ENCODE measurements at places on chromosomes 7 and 10.

DNA sequence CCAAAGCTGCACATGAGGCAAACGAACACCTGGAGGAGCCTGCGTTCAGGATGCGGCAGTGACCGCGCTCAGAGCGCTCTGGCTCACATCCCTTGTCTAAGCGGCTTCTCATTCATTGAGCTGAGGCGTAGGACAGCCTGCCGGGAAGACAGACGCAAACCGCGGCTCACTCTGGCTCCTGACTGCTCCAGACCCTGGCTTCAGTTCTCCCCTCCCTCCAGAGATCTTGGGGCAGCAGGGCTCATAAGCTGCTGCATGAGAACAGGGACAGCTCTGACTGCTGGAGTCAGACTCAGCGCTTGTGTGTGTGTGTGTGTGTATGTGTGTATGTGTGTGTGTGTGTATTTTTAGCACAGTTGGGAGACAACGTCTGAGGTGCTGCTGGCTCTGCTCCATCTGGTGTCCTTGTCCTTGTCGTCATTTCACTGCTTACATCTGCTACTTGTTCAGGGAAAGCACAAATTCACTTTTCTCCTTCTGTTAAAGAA is 15.8 kb upstream of the LYZL2 start:
- DNase-seq: peak; percentile 69

DNA sequence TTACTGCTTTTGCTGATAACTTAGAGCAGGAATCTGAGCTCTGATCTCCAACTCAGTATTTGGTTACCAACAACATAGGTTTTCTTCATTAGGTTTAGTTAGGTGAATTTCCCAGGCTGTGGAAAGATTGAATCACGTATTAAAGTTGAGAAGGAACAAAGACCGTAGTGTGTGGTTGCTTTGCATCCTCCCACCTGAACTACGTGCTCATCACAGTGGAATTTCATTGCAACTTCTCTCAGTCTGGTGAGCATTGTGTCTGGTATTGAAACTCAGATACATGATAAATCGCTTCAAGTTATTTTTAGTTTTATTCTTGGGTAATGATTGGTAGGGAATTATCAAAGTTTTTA is 139.4 kb upstream of the AKR1E2 start:
- DNase-seq: peak; percentile 81

DNA sequence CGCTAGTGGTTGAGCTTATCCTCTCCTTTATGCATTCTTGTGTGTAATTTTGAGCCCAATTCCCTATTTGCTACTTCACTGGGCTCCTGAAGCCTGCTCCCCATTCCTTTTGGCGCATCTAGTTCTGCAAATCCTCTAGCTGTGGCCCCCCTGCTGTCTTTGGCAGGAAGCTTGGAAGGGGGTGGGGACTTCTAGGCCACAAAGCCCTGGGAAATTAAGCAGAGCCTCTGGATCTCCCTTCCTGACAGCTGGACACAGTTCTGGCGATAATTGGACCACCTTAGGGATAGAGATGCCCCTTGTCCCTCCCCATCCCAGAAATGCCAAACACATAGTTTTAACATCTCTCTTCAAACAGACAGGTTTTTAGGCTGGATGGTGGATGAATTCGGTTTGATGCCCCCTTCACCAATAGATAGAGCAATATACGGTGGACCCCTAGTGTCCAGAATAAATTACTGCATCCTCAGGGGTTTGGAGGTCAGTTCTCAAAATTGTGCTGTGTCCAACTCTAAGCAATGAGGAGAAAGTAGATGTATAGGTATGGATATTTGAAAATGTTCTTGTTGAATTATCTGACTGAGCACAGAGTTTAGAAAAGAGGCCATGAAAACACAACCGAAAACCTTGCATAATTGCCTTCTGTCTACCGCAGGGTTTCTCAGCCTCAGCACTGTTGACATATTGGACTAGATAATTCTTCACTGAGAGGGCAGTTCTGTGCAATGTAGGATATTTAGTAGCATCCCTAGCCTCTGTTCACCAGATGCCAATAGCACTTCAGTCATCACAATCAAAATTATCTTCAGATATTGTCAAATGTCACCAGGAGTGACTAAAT is 75.5 kb downstream of the PAPSS2 start:
- peak; percentile 48 for DNase-seq

DNA sequence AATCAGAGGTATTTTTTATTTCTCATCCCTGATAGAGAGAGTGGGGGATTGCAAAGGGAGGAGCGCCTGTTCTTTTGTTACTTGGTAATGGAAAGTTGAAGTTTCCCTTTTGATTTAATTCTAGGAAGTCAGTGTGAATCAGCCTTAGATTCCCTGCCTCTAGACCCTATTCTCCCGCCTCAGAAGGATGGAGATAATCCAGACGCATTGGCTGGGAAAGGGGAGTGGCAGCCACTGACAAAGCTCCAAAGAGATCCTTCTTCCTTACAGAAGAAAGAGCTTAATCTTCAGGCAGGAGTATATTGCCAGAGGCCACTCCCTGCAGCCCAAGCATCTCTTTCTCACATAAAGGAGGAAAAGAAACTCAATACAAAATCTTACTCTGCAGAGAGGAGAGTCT is 122.3 kb upstream of the GALNT17 start:
- no peak for DNase-seq

- DNase-seq: peak; percentile 64
Measured at GRCh38 chr7:119197877-119198527, 973.5 kb downstream of the ANKRD7 start.

GRCh38 chr7:139582671-139583155 is 59.2 kb downstream of the CLEC2L start:
- DNase-seq: no peak

- DNase-seq: no peak
Measured at GRCh38 chr7:82335001-82335400, 108.6 kb downstream of the CACNA2D1 start.

DNA sequence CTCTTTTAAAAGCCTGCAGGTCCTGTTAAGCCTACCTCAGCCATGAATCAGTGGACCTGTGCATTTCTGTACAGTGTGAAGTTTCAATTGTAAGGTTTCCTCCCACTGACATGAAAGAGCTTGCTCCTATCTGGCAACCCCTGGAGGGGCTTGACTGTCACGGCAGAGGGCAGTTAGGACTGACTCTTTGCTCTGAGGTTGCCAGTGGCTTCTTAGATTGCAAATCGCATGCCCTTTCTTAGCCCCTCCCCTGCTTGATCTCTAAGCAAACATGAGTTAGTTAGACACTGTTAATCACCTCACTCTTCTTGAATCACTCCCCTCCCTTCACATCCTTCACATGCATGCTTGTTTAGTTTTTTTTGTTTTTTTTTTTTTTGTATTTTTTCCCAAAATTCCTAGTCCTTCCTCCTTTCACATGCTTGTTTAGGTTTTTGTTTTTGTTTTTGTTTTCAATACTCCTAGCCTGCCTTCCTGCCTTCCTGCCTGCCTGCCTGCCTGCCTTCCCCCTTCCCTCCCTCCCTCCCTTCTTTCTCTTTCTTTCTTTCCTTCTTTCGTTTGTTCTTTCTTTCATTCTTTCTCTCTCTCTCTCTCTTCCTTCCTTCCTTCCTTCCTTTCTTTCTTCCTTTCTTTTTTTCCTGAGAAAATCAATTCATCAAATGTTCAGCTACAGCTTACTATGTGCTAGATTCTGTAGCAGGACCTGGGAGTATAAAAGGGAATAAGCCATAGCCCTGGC is 6.0 kb upstream of the HIPK2 start:
- no peak for DNase-seq

GRCh38 chr7:80443325-80443724 is 68.5 kb downstream of the GNAT3 start:
- no peak for DNase-seq

DNA sequence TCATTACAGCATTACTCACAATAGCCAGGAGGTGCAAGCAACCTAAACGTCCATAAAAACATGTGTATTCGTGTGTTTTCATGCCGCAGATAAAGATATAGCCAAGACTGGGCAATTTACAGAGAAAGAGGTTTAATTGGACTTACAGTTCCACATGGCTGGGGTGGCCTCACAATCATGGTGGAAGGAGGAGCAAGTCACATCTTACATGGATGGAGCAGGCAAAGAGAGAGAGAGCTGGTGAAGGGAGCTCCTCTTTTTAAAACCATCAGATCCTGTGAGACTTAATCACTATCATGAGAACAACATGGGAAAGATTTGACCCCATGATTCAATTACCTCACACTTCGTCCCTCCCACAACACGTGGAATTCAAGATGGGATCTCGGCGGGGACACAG is 33.0 kb downstream of the PDLIM1 start:
- no peak for DNase-seq

DNA sequence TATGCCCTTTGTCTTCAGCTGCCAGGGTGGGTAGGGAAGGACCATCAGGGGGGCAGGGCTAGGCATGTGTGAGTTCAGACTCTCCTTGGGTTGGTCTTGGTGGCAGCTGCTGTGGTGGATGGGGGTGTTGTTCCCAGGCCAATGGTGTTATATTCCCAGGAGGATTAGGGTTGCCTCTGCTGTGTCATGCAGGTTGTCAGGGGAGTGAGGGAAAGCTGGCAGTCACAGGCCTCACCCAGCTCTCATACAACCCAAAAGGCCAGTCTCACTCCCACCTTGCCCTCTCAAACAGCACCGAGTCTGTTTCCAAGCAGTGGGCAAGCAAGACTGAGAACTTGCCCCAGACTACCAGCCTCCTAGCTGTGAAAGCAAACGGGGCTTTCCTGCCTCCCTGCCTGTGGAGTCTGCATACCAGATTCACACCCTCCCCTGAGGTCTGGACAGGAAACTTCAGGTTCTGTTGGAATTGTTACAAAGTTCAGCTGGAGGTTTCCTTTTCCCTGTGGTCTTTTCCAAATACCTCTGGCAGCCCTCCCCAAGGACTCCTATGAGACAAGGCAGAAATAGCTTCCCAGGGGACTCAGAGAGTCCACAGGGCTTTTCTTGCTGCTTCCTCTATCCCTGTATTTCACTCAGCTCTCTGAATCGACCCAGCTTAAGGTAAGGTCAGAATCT is 1.4 kb downstream of the HYAL4 start:
- peak; percentile 45 for DNase-seq

DNA sequence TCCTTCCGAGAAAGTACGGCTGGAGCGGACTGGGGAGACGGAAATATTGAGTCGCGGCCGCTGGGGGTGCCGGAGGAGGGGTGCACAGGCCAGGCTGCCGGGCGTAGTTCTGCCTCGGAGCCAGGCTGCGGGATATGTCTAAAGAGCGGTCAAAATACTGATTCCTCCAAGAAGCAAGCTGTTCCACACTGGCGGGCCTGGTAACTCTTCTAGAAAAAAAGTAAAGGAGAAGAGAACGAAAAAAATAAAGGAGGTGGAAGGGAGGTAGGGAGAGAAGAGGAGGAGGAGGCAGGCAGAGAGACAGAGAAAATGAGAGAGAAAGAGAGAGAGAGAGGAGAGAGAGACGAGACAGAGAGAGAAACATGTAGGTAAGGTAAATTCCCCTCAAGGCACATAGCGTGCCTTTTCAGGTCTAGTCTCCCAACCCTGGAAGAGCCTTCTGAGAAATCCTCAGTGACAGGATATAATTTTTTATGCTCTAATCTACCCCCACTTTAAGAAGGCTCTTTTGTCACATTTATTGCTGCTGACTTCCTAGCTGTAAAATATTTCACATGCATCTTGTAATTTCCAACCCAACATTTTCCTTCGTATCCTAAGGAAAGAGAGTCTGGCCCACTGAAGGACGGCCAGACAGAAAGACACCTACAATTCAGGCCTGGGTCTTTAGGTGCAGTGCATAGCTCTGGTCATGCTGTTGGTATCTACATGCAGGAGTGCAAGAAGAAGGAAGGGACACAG is 5.7 kb downstream of the DLX5 start:
- no peak for DNase-seq

- no peak for DNase-seq
Measured at GRCh38 chr10:17024461-17024860, 105.2 kb downstream of the CUBN start.

- DNase-seq: no peak
Measured at GRCh38 chr10:100330079-100330478, at the start of gene PKD2L1. TSS of gene PKD2L1 (minus strand) at chr10:100330228. CDS start at chr10:100330103, 125 bp downstream.

DNA sequence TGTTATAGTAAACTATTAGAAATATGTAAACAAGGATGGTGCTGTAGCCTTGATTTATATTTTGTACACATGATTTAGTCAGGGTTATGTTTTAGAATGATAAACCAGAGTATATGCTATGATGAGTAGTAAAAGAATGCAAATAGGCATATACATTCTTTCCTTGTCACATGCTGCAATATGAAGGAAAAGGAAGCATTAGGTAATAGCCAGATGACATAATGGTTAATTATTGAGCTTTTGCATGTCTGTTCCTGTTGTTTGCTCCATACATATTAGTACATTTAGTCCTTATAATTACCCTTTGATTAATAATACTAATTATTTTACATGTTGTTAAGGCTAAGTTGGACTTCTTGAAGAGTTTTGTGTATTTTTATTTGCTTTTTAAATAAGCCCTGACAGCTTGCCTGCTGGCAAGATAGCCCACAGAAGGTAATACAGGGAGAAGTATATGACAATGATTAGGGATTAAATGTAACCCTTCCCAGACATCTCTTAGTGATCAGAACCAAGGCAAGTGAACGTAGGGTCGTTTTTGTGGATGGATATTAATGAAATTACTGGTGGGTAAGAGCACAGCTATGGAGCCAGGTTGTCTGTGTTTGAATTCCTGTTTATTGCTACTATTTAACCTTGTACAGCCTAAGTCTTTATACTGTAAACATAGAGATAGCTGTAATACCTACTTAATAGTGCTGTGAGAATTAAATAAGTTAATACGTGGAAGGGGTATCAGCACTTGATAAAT is 68.4 kb downstream of the PHTF2 start:
- DNase-seq: no peak

DNA sequence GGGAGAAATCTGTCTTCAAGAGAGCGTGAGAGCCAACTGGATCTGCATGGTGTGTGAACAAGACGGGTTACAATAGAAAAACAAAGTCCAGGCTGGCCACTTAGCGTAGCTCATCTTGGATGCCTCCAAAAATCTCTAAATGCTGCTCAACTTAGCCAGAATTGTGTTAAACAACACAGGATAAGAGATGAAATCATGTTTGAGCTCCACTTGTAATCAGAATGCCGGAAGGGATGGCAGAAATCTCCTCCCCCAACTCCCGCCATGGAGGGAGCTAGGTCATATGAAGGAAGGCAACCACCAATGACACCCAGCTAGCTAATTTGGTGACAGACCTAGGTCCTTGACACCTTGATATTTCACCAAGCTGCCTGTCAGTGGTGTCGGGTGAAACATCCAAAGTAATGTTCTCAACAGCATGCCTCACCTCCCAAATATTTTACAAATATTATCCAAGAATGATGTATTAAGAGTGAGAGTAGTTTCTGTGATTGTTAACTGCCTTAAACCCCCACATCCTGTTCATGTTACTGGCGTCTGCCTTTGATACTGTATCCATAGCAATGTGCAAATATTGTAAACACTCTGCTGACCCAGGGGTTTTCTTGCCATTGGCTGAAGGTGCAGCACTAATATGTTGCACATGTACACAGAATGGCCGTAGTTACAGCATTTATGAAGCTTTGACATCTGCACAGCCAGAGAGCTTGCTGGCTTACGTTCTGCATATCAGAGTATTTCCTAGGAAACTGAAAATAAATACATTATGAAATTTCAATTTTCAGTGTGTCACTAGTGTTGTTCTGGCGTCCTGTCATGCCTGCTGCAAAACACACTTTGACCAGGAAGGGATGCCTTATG is 25.8 kb downstream of the TMEM254 start:
- DNase-seq: peak; percentile 74
